Dorsolateral prefrontal cortex (tissue), 122 donors: ENCODE measurements at places on chromosomes 11 and 22.

GRCh38 chr11:43053638-43054412 lies 258.0 kb upstream of the API5 start:
- DNase-seq: no peak

- DNase-seq: no peak
Observed at GRCh38 chr22:39728236-39728860, 157.8 kb downstream of the CACNA1I start.

GRCh38 chr11:128226106-128226716 lies 361.1 kb downstream of the ETS1 start:
- no peak for DNase-seq

GRCh38 chr11:97072420-97072819 lies 682.6 kb downstream of the JRKL start:
- DNase-seq: no peak

DNA sequence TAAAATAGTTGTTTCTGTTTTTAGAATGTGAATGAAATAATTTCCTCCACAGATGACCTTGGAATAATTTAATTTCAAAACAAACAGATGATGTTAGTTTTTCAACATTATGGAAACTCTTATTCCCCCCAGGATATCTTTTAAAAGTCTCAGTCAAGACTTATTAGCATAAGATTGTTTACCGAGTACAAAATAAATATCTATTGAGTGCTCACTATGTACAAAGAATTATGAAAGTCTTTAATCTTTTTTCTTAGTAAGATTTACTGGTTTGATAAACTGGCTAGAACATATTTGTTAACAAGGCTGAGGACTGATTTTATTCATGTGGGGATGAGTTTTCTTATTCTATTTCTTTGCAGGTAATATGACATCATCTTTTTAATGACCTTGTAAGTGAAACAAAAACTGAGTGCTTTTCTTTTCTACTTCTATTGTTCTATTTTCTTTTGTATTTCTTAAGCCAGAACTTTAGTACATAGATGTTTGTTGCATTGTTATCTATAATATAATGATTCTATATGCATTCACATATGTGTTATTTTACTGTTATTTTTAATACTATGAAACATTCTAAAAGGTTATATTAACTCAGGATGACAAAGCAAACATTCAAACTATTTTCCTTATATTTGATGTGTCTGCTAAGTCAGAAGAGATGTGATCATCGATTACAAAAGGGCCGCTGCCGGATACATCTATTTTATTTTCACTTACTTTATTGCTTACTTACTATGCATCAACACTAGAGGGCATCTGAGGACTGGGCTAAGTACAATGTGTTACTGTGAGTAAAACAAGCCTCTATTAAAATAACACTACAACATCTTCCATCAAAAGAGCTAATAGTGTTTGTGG lies 111.0 kb upstream of the ARHGAP42 start:
- no peak for DNase-seq

GRCh38 chr11:90223248-90223585 lies 368 bp upstream of the CHORDC1 start:
- DNase-seq: no peak

- DNase-seq: no peak
Observed at GRCh38 chr11:28017816-28018215, 90.1 kb downstream of the KIF18A start.

DNA sequence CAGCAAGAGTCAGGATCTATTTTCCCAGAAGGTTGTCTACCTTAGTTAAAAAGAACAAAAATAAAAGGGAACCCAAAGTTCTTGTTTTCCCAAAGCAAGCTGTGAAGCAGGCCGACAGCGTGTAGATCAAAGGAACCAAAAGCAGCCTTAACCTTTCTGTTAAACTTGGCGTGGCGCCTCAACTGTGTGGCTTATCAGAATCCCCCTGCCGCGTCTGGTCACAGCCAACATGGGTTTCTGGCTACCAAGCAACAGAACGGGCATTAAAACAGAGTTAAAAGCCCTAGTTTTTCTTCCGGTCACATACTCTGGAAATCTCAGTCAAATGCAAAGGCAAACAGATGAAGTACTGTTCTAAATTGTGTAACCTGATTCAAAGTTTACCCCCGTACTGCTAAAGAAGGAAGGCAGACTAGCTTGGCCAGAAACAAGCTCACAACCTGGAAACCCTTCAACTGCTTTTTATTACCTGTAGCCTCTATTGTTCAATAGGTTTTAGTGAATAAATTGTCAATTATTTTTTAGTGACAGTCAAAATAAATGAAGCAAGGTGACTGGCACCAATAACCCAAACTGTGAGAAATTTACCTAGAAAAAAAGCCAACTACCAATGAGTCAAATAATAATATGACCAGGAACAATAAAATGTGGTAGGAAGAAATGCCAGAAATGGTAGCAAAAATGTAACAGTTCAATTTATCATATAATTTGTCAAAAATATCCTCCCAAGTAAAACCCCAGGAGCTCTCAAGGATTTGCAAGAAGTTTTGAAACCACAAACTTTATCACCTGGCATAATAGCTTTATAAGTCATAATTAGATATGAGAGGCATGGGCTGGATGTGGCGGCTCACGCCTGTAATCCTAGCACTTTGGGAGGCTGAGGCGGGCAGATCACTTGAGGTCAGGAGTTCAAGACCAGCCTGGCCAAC lies 21.4 kb downstream of the CHKA start:
- DNase-seq: no peak

GRCh38 chr22:45752036-45752435 lies 80.4 kb downstream of the ATXN10 start:
- DNase-seq: no peak

GRCh38 chr22:30208631-30209603 lies 37.6 kb downstream of the LIF start:
- no peak for DNase-seq

DNA sequence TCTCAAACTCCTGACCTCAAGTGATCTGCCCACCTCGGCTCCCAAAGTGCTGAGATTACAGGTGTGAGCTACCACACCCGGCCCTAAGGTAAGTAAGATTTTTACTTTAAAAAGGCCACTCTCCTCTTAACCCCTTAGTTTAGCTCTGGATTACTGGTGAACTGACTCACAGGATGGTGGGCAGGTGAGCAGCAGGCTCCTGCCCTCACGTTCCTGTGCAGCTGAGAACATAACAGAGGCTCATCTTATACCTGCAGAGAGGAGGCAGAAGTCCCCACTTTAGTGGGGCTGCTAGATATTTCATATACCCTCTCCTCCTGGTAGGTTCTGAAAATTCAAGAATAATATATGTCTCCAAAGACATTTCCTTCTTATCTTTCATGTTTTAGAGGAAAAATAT lies 17.1 kb upstream of the SERPIND1 start:
- DNase-seq: no peak

DNA sequence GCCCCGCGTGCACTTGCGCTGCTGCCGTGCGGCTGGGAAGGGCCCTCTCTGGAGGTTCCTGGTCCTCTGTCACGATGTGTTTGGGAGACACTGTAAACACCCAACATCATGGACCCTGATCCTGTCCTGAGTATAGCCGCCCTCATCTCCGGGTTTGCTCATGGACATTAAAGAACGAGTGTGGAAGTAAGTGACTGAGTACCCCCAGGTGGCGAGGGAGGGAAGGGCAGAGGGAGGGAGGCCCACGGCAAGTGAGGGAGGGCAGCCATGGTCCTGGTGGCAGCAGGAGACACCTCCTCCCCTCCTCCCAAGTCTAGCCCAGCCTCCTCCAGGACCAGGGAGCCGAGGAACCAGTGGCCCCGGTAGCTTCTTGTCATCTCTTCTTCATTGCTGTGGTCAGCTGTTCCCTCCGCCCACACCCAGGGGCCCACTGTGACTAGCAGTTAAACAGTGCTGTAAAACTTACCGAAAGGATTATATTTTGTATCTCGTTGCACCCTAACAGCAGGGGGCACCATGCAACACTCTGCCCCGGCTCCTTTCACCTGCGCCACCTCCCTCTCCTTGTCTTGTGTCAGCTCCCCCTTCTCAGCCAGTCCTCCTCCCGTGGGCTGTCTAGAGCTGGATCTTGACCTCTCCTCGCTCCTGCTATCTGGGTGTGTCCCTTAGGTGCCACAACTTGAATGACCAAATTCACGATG lies 566.5 kb upstream of the B3GAT1 start:
- DNase-seq: no peak

DNA sequence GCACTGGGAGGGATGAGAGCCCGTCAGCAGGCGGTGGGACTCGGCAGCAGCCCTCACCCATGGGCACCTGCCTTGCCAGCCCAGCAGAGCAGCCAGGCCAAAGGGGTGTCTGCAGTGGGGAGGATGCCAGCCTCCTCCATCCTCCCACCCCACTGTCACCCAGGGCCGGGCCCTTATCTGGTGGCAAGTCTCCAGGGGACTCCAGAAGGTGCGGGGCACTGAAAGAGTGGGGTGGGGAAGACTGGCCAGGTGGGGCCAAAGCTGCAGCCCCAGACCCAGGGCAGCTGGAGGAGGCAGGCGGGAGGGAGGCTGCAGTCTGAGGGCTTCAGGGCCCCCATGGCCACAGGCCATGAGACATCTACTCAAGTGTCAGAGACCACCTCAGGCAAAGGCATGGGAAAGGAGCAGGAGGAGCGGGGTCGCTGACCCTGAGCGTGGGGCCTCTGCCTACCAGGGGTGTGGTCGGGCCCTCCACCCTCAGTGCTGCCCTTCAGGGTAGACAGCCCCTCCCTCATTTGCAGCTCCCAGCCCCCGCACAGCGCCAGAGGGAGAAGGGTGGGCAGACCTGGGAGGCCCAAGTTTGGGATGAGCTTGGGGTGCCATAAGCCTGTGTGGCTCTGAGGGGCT lies 3.5 kb downstream of the DGCR6L start:
- no peak for DNase-seq

DNA sequence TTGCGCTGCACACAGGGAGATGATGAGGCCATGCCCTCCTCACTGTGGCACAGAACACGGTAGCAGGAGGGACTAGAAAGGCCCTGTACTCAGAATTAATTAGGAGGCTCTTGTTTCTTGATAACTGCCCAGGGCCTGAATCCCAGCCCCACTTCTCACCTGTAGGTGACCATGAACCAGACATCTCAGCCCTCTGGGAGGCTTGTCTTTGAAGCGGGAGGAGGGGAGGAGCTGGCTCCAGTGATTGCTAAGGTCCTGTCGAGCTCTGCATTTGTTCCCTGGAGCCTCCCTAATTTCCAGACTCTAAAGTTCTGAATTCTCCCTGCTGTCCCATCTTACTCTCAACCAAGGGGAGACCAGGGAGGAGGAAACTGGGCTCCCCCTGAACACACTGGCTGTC lies 19.8 kb upstream of the OAF start:
- no peak for DNase-seq

DNA sequence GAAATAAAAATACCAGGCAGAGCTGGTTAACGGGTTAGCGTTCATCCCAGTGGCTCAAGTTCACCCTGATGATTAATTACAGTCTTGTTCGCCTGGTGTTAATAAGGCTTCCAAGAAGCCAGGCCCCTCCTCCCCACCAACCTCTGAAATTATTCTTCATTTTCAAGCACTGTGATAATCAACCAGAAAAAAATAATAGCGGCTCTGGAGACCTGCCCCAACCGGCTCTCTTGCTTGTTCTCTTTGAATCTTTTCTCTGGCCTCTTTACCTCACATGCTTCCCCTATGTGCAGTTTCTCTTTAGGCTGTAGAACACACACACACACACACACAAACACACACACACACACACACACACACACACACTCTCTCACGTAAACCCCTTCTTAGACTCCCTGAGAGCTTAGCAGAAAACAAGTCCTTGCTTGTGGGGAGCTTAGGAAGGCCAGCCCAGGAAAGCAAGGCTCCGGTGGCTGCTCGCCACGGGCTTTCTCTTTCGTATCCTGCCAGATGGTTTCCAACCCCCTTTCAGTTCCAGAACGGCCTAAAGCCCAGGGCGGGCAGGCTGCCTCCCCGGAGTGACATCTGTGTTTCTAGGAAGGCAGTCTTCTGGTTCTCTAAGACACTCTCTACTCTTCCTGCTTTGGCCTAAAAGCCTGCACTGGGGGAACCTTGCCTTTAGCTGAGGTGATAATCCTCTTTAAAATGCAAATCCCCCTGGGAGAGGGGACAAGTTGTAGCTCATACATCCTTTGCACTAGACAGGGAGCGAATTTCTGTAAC lies 106.4 kb upstream of the SESN3 start:
- DNase-seq: peak; percentile 46

- no peak for DNase-seq
Observed at GRCh38 chr11:120550007-120550406, 38.5 kb downstream of the GRIK4 start.

DNA sequence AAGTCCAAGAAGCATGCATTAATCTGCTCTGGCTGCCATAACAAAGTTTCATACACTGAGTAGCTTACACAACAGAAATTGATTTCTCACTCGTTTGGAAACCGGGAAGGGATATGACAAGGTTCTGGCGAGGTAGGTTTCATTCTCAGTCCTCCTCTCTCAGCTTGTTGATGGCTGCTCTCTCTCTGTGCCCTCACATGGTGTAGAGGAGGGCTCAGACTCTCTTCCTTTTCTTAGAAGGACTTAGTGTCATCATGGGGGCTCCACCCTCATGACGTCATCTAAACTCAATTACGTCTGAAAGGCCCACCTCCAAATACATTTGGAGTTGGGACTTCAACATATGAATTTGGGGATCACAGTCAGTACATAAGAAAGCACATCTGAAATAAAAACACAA lies 18.6 kb downstream of the GLYATL1 start:
- no peak for DNase-seq

- DNase-seq: no peak
Observed at GRCh38 chr11:130633466-130633865, 185.0 kb downstream of the ADAMTS15 start.

DNA sequence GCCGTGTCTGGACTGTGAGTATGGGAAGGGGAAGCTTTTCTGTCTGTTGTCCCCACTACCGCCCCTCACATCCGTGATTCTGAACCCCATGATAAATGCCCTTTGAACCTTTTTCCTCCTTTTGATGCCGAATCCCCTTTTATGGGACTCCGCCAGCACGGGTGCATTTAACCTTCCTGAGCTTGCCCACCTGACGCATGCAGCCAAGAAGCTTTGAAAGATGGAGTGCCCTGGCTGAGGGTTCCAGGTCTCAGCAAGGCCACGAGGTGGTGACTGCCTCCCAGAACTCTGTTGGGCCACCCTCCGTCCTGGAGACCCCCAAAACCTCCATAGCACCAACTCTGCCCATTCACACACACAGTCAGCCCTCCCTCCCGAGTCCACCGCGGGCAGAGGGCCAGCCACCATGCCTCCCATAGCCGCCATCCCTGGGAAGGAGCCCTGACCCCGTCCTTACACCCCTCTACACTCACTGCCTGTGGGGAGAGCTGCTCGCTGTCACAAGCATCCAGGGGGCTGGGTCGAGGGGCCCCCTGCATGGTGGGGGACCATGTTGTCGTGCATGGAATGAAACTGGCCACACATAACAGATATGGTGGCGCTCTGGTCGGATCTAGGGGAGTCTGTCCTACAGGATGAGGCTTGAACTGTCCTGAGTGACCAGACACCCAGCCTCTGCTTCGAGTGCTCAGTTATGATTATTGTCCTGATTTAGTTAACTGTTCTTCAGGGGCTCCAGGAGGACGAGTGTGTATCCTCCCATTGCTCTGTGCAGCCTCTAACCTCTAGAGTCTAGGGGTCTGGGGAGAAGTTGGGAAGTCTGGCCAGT lies 822 bp upstream of the COMT start:
- DNase-seq: no peak

DNA sequence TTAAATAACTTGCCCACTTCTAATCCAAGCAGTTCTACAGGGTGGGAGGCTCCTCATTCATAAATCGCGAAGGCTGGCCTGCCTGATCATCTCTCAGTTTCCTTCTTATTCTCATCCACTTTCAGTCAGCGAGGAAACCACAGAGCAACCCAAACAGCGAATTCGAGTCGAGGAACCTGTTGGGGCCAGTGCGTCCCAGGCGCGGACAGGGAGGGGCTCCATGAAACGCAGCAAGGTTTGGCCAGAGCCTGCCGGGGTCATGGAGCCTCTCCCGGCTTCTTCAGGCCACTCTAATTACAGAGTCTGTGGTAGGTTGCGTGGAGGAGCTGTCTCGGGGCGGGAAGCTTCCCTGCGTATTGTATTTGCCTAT lies 741 bp upstream of the NAV2 start:
- DNase-seq: no peak
